ENCODE measurements at places on chromosomes 7 and 10. TPM values are rescaled to one million over a fixed set of nuclear protein-coding genes. Genes with fewer than 3 reads are reported as not detected.

CUEDC2 gene
- 51.2 TPM for total RNA-seq

ABCB1 gene
- total RNA-seq = 4.6 TPM

FAM204A gene
- total RNA-seq = 67.8 TPM

GIMAP8 gene
- 157 TPM for total RNA-seq

ADCYAP1R1 gene
- total RNA-seq = not detected

NEUROG3 gene
- total RNA-seq = not detected

DPY19L1 gene
- total RNA-seq = 91.5 TPM

BICC1 gene
- total RNA-seq = 2.6 TPM

IQUB gene
- 0.34 TPM for total RNA-seq

GCK gene
- total RNA-seq = not detected

DNA sequence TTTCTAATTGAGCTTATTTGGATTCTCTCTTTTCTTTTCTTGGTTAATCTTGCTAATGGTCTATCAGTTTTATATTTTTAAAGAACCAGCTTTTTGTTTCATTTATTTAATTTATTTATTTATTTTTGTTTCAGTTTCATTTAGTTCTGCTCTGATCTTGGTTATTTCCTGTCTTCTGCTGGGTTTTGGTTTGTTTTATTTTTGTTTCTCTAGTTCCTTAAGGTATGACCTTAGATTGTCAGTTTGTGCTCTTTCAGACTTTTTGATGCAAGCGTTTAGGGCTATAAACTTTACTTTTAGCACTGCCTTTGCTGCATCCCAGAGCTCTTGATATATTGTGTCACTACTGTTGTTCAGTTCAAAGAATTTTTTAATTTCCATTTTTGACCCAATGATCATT is 149.7 kb upstream of the SLC25A13 start:
- no peak for DNase-seq

GRCh38 chr10:70557876-70558275 is 44.7 kb downstream of the PRF1 start:
- no peak for DNase-seq

- DNase-seq = peak; percentile 87
Observed at GRCh38 chr10:30784897-30785605, 155.5 kb upstream of the LYZL2 start.

DNA sequence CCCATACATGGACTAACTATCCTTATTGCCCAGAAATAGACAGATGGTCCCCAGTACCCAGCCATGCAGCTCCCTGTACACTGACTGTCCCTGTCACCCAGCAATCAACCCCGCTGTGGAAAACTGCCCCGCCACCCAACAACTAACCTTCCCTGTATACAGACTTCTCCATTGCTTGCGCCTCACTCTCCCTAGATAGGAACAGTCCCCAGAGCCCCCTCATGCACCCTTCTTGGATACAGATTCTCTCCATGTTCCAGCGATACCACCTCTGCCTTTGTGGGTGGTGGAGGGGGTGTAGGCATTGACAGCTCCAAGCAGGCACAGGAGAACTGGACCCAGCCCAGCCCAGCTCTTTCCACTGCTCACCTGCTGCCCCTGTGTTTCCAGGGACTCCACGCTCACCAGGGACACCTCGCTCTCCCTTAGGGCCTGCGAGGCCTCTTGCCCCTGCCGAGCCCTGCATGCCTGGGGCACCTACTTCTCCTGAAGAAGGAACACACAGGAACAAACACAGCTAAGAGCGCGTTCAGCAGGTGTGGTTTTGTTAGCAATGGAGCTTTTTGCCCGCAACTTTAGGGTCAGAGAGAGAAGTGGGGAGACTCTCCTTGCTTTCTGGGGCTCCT is 7.2 kb downstream of the SFTPD start:
- DNase-seq = no peak

GRCh38 chr7:41630741-41631140 is 72.1 kb downstream of the INHBA start:
- DNase-seq = peak; percentile 68

GRCh38 chr10:124019886-124020797 is 73.3 kb downstream of the CHST15 start:
- no peak for DNase-seq

DNA sequence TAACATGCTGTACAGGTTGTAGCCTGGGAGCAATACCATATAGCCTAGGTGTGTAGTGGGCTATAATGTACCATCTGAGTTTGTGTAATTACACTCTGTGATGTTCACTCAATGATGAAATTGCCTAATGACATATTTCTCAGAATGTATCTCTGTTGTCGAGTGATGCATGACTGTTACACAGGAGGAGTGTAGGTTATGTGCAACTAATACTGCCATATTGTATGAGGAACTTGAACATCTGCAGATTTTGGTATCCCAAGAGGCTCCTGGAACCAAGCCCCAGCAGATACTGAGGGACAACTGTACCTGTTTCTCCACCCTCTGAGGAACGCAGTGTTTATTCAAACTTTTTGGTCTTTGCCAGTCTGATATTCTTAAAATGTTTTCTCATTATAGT is 38.6 kb downstream of the NACAD start:
- DNase-seq = no peak

GRCh38 chr7:46559194-46559832 is 638.2 kb upstream of the IGFBP3 start:
- DNase-seq = no peak
